ENCODE measurements at places on chromosomes 2 and 18.
A peak's percentile ranks its signal among the peaks of the same experiment; 100 is the strongest.

DNA sequence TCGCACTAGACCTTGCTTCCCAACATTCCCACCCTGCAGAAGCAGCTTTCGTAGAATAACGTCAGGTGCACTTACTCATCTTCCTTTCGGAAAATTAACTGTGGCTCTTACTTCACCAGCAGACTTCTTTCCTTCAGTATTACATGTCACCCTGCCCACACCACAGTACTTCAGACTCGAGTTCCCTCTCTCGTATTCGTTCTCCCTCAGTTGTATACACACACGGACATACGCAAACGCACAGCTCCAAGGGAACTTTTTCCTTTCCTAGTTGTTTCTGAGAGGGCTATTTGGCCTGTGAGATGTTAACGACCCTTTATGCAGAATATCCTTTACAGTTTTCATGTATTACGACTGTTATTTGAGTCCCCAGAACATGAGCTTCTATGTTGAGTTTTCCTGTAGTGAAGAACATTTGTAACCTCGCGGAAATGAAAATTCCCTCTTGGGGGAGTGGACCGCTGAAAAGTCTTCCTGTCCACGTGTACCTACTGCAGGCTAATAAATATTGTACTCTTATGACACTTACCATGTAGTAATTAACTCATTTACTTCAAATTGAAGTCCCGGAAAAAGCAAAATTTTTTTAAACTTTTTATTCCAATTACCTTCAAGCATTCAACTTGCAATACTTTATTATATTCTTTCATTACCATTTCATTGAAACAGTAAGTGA is 908 bp downstream of the ERLEC1 start:
- DNase-seq, result no peak

GRCh38 chr2:187527262-187527661 is 27.0 kb downstream of the TFPI start:
- no peak for DNase-seq

- no peak for DNase-seq
Observed at GRCh38 chr2:190579915-190580846, 45.7 kb upstream of the NEMP2 start.

DNA sequence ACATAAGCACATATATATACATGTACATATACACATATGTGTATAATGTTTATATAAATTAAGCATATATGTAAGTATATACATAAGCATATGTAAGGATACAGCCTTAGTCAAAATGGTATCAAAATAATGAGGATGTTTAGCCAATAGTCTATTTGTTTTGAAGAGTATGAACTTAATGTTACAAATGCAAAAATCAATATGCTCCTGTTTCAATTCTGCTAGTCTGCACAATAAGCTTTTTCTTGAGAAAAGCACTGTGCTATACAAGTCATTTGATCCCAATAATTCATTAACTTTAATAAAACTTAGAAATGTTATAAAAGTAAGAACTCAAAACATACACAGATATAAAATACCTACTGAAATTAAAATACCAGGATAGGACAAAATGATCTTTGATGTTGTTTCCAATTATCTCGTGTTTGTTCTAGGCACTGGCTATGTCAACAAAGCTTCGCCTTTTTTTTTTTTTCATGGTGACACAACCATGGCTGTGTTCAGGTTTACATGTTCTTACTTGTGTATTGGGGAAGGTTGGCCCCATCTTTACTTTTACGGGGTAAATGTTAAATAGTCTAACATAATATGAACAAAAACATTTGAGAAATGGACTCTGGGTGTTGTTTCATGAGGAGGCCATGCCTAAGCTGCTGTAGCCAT is 271.1 kb upstream of the CDH19 start:
- no peak for DNase-seq

DNA sequence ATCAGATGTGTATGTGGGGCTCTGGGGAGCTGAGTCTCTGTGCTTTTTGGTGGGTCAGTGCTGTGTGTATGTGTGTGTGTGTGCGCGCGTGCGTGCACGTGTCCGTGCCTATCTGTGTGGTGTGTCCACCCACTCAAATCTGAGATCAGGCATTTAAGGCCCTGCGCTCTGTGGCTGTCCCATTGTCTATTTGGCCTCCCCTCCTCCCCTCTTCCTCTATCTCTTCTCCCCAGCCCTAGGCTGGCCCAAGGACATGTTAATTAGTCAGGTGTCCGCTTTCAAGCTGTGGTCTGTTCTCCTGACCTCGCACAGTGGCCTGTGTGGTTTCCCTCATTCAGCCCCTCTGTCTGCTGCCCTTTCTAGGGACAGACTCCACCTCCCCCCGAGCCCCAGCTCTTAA is 136.4 kb downstream of the DYSF start:
- DNase-seq, result no peak

DNA sequence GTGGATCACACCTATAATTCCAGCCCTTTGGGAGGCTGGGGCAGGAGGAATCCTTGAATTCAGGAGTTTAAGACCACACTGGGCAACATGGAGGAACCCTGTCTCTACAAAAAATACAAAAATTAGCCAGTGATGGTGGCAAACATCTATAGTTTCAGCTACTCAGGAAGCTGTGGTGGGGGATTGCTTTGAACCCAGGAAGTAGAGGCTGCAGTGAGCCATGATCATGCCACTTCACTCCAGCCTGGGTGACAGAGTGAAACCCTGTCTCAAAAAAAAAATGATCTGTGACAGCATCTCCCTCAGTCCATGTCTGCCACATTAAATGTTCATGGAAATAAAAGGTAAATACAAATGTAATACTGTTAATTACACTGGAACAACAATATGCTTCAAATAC is 121.4 kb upstream of the COL5A2 start:
- peak; percentile 33 for DNase-seq

GRCh38 chr2:69579536-69579935 is 64.0 kb downstream of the AAK1 start:
- no peak for DNase-seq

GRCh38 chr18:75016025-75016717 is 192.8 kb downstream of the PTGR3 start:
- no peak for DNase-seq

DNA sequence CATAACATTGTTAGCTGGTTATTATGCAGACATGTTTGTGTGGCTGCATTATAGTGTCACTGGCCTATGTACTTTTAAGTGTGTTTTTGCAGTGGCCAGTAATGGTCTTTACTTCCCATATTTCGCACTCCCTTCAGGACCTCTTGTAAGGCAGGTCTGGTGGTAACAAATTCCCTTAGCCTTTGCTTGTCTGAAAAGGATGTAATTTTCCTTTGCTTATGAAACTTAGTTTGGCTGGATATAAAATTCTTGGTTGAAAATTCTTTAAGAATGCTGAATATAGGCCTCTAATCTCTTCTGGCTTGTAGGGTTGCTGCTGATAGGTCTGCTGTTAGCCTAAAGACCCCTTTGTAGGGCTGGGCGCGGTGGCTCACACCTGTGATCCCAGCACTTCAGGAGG is 34.7 kb downstream of the ZC3H8 start:
- no peak for DNase-seq

- DNase-seq, result no peak
Observed at GRCh38 chr2:64639691-64640090, 14.0 kb downstream of the SERTAD2 start.

DNA sequence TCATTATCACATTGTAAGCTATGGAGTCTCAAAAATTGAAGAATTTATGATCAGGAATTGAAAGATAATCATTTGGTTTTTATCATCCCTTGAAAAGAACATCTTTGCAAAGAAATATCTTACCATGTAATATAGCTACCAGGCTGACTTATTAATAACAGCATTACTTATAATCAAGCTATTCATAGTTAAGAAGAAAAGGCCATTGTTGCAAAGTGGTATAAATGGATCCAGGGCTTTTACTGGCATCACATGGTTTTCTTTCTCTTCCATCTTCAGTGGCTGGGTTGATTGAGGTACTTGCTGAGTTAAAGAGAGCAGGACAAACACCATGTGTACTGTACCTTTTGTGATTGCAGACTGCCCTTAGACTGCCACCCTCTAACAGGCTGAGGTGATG is 39.6 kb downstream of the MFSD6 start:
- no peak for DNase-seq

- DNase-seq, result peak; percentile 37
Observed at GRCh38 chr2:212686285-212686895, 147.8 kb upstream of the ERBB4 start.

GRCh38 chr2:83282841-83283240 is 1176.2 kb downstream of the SUCLG1 start:
- no peak for DNase-seq

GRCh38 chr18:32753656-32754260 is 19.1 kb downstream of the KLHL14 start:
- DNase-seq, result no peak

DNA sequence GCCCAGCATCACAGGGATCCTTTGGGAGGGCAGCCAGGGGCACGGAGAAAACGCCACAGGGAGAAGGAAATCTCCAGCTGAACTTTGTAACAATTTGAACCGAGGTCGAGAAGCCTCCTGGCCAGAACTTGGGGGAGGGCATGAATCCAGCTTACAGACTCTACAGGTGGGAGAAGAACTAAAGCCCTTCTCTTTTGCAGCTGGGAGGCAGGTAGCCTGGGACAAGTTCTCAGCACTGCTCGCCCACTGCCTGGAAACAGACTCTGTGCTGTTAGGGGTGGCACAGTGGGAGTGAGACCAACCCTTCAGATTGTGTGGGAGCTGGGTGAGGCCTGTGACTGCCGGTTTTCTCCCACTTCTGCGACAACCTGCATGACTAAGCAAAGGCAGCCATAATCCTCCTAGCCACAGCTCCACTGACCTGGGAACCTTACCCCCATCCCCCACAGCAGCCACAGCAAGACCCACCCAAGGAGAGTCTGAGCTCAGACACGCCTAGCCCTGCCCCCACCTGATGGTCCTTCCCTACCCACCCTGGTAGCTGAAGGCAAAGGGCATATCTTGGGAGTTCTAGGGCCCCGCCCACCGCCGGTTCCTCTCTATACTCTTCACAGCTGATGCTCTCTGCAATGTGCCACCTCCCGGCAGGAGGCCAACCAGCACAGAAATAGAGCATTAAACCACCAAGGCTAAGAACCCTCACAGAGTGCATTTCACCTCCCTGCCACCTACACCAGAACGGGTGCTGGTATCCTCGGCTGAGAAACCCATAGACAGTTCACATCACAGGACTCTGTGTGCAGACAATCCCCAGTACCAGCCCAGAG is 136.0 kb upstream of the SIX2 start:
- DNase-seq, result no peak

DNA sequence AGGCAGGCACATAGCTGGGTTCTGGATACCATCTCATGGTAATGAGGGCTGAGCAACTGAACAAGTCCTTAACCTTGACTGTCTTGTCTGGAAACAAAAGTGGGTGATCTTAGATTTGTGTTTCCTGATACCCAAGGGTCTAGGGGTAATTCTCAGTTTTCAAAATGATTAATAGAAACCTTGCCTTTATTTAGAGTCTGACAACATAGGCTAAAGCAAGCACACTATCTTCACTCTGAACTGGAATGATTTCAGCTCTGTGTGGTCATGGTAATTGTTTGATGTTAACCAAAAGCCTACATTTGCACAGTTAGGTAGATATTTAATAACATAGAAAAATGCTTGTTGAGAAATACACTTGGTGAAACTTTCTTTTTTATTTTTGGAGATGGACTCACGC is 6.8 kb upstream of the LAMA3 start:
- DNase-seq, result no peak

- DNase-seq, result no peak
Observed at GRCh38 chr2:45390441-45390840, 220.6 kb downstream of the SRBD1 start.

DNA sequence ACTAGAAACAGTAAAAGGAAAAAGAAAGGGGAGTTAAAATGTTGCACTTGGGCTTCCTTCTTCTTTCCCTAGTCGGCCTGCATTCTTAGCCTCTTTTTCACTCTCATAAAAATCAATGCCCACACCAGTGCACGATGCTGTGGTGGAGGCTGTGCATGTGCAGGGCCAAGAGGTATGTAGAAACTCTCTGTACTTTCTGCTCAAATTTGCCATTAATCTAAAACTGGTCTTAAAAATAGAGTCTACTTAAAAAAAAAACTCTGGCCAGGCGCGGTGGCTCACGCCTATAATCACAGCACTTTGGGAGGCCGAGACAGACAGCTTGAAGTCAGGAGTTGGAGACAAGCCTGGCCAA is 11.1 kb downstream of the TRAPPC8 start:
- no peak for DNase-seq

DNA sequence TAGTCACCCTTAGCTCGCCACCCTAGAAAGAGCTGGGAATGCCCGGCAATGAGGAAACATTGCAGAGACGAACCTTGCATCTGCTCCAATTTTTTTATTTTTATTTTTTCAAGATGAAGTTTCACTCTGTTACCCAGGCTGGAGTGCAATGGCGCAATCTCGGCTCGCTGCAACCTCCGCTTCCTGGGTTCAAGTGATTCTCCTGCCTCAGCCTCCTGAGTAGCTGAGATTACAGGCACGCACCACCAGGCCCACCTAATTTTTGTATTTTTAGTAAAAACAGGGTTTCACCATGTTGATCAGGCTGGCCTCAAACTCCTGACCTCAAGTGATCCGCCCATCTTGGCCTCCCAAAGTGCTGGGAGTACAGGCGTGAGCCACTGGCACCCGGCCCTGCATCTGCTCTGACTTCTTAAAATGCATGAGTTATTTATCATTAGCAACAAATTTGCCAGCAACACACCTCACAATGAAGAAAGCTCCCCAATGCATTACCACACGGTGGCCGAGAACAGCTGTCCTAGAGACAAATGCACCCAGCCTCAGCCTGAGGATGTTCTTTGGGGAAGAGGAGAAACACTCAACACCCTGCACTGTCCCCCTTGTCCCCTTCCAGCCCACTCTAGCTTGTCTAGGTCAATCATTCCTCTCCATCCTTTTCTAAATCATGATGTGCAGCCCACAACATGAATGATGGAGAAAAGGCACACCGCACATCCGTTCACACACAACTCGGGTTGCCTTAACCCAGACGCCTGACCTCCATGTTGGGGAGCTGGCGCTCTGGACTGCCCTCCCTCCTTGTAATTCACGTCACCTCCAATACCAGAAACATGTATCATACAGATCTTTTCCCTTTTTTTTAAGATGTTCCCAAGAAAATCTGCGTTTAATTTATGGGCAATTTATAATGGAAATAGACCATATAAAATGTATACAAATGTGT is 46.9 kb downstream of the TTC32 start:
- DNase-seq, result no peak

GRCh38 chr2:207987025-207987716 is 38.2 kb downstream of the PLEKHM3 start:
- DNase-seq, result no peak

GRCh38 chr2:99084256-99084655 is 57.3 kb upstream of the C2orf15 start:
- no peak for DNase-seq

DNA sequence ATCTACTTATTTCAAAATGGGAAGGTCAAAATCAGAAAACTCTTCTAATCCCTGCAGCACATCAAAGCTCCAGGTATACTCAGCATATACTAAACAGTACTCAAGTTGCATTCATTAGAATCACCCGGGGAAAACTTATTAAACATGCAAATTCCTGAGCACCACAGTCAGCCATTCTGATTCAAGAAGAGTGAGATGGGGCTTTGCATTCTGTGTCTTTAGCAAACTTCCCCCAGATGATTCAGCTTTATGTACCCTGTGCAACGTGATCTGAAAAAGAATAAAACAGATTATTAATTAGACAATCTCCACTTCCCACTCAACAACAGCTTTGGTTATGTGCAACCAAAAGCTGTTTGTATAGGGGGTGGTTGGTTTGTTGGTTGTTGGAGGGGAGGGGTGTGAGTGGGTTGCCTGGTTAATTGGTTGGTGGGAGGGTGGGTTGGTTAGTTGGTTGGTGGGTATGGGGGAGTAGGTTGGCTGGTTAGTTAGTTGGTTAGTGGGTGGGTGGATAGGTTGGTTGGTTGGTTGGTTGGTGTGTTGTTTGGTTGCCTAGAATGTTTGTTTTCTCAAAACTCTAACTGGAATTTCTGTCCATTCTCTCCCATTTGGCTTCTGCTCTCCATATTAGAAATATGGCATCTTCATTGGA is 112.5 kb upstream of the AGAP1 start:
- no peak for DNase-seq
